ENCODE measurements at places on chromosomes 2 and 18.
A peak's percentile ranks its signal among the peaks of the same experiment; 100 is the strongest.

GRCh38 chr18:28086670-28087552 lies 90.0 kb downstream of the CDH2 start:
- no peak for DNase-seq

DNA sequence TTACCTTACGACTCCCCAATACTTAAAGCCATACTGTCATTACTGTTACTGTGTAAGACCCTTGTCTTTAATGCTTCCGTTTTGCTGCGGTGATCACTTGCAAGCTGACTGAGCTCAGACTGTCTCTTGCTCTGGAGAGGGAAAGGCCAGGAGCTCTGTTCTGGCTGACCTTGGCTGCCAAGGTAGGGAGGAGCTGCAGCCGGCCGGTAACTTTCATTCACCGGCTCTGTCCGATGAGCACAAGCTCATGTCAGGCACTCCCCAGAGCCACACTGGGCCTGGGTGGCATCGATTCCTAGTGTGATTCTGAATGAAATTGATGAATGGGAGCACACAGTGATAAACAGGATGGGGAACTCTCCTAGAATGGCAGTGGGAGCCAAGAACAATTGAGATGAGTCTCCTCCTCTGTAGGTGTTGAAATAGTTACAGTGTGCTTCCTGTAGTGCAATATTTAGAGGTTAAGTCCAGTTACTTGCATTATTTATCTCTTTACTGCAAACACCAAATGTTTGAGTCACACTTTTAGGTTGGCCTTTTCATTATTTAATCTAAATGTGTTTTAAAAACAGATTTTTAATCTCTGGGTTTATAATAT lies 100.9 kb downstream of the ATP9B start:
- DNase-seq, result no peak

GRCh38 chr2:187408926-187409325 lies 39.1 kb downstream of the CALCRL start:
- DNase-seq, result no peak

DNA sequence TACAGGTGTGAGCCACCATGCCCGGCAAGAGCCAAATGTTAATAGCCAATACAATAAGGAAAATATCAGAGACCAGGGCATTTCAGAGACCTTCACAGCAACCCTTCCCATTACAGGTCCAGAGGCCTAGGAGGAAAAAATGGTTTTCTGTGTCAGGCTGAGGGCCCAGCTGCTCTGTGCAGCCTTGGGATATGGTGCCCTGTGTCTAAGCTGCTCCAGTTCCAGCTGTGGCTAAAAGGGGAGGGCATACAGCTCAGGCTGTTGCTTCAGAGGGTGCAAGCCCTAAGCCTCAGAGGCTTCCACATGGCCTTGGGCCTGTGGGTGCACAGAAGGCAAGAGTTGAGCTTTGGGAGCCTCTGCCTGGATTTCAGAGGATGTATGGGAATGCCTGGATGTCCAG lies 20.1 kb upstream of the CCDC195 start:
- no peak for DNase-seq

DNA sequence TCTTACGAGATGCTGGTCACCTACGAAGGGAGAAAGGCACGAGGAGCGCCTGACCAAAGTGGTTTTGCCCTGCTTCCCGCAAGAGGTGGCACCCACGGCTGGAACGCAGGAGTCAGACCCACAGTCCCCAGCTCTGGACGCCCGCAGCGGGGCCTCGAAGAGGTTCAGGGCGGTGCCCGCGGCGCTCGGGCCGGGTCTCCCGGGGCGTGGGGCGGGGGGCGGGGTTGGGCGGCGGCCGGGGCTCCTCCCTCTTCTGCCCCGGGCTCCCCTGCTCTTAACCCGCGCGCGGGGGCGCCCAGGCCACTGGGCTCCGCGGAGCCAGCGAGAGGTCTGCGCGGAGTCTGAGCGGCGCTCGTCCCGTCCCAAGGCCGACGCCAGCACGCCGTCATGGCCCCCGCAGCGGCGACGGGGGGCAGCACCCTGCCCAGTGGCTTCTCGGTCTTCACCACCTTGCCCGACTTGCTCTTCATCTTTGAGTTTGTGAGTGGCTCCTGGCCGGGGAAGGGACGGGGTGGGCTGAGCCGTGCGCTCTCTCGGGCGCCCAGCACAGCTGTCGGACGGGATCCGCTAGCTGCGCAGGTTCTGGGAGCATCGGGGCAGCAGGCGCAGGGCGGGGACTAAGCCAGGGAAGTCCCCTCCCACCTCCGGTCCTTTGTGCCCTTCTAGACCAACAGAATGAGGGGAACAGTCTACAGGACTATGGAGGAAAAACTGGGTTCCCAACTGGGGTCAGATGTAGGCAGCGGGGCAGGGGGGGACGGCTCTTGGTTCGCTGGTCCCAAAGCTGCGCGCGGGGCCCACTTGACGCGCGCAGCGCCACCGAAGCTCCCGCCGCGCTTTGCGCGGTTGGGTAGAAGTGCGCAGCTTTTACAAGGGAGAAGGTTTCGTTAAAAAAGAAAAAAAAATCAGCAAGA lies at the start of gene MAL:
Gene MAL (plus strand): TSS at position 303 of the 914 bp plus-strand sequence. CDS start 85 bp downstream, at position 388.
- no peak for DNase-seq

GRCh38 chr18:75226286-75226955 lies 15.8 kb downstream of the TSHZ1 start:
- no peak for DNase-seq

DNA sequence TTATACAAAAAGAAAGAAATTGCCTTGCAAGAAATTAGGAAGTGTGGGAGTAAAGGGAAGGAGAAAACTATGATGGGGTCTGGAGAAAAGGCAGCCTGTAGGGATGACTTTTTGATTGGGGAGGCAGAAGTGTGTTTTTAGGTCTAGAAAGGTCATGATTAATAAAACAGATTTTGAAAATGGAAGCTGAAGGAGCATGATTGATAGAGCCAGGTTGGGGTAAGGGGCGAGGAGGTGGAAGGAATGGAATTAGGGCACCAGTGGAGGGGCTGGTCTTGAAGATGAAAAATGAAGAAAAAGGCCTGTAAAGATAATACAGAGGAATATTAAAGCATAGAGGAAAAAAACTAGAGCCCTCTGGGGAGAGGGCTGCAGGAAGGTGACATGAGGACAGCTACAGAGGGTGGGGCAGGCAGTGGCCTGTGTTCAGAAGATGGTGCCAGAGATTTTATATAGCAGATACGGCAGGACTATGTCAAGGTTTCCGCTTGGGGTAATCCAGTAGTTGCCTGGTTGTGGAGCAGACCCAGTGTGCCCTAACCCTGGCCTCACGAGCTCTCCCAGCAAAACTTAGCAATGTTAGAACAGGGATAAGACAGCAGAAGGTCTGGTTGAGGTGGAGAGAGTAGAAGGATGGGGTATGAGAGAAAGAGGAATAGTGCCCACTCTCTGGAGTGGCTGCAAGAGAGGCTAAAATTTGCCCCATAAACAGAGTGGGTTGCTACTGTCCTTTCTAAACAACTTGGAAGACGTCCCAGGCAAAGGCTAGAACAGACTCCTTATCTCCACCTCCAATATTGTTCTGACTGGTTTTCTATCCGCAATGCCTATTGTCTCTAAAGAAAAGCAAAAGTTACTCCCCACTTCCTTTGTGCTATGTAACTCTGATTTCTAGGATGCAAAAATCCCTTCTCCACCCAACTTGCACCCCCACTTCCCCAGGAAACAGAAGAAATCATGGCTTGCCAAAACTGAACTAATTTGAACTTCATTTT lies 287.3 kb downstream of the AGPS start:
- DNase-seq, result no peak

DNA sequence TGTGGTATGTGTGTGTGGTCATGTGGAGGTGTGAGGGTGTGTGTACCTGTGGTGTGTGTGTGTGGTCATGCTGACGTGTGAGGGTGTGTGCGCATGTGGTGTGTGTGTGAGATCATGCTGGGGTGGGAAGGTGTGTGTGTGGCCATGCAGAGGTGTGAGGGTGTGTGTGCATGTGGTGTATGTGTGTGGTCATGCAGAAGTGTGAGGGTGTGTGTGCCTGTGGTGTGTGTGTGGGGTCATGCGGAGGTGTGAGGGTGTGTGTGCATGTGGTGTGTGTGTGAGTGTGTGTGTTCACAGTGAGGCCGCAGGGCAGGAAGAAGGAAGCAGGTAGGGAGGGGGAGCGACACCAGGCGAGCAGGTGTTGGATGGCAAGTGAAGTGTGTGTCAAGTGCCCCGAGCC lies 259.0 kb downstream of the LOXHD1 start:
- no peak for DNase-seq

GRCh38 chr2:164429354-164429753 lies 191.9 kb downstream of the GRB14 start:
- DNase-seq, result no peak

GRCh38 chr2:120898961-120899750 lies 163.5 kb downstream of the GLI2 start:
- no peak for DNase-seq

DNA sequence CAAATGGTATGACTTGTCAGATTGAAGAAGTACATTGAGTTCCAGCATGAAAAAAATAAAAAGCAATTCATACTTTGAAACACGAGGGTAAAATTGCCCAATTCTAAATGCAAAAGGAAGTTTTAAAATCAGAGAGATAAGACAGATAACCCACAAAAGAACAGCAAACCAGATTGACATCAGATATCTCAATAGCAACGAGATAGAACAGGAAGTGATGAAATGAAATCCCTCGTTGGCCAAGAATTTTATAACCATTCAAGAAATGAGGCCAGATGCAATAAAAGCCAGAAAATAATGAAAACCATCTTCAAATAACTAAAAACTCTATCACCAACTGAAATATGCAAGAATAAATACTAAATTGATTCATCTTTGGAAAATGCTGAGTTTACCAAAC lies 172.8 kb downstream of the CD226 start:
- DNase-seq, result no peak

- no peak for DNase-seq
Measured at GRCh38 chr2:226118471-226119429, 680.9 kb downstream of the IRS1 start.

DNA sequence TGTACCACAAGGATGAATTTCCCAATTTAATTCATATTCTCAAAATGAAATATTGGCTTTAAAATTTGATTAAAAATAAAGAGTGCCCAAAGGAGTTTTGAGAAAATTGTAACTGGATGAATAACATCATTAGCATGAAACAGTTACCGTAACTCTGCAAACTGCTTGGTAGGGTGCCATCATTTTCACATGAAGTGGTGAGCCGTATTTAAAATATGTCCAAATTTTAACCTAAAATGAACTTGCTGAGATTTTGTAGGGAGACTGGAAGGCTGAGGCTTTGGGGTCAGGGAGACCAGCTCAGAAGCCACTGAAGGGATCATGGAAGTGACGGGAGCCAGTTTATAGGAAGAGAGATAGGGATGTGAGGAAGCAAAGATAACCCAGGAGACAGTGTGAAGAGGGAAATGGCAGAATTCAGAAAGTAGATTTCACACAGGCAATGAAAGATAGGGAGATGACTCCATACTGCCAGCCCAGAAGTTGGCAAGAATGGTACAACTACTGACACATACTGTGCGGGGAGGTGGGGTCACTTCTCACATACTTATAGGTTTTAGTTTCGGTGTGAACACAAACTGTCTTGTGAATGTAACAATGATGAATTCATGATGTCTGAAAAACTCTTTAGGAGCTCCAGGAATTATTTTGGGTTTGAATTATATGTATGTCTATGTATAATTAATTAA lies 53.8 kb downstream of the EFEMP1 start:
- DNase-seq, result no peak

DNA sequence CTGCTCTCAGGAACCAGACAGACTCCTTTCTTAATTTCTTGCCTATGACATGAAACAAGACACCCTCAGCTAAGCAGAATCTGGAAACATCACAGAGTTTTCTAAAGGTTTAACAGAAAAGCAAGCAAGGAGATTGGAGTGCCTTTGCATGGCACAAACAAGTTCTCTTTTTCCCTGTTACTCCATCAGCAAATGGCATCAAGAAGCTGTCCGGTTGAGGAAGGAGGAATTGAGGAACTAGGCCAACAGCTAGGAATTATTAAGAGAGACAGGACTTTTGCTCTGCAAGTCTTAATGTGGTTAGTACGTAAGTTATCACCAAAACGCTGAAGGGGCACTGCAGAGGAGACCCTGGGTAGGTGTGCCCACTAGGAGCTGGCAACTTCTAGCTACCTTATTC lies 53.2 kb downstream of the NEB start:
- DNase-seq, result no peak

DNA sequence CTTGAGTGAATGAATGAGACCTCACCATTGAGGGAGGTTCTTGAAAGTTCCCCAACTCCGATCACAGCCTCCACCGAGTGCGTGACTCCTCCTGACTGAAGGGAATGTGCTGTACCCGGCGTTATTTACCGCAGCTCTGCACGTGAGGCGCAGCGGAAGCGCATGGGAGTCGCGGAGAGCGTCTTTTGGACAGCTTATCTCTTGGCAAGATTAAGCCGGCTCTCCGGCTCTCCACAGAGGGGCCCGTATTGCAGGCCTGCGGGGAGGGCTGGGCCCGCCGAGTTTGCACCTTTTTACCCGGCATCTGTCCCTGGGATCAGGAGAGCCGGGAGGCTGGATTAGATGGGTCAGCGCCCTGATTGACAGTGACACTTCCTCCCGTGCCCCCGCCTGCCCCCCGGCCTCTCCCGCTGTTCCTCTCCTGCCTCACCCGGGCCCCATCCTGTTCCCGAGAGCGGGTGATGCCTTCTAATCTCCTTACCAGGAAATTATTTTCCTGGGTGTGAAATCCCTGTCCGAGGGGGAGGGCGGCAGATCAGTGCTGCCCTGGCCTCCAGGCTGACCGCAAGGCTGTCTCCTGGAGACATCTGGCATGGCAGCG lies 176.3 kb downstream of the INHBB start:
- DNase-seq, result peak; percentile 67

DNA sequence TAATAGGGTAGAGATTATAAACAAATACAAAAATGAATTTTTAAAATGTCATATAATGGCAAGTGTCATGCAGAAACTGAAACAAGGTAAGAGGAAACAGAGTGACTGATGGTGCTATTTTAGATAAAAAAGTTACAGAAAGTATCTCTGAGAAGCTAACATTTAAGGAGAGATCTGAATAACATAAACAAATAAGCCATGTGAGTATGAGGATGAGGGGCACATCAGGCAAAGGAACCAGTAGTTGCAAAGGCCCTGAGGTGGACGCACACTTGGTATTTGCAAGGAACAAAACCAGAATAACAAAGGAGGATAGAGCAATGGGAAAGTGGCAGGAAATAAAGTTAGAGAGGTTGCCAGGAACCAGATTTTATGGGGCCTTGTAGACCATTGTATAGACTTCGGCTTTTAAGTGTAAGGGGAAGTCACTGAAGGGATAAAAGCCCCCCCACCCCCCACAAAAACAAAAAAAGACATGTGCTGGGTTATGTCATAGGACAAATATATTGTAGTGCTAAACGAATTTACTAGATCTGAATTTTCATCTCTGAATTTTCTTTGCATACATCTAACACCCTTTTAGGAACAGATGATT lies 159.2 kb downstream of the DTNB start:
- DNase-seq, result no peak

- DNase-seq, result no peak
Measured at GRCh38 chr18:80046961-80047541, 12.8 kb downstream of the RBFA start.

- no peak for DNase-seq
Measured at GRCh38 chr2:205931388-205931787, 154.6 kb downstream of the INO80D start.

- DNase-seq, result no peak
Measured at GRCh38 chr2:159455330-159455918, 160.9 kb downstream of the BAZ2B start.
